SHP77 (cell line): ENCODE measurements at places on chromosomes 12 and 14.

GRCh38 chr14:100119251-100119650 is 40.2 kb downstream of the DEGS2 start:
- DNase-seq = no peak

DNA sequence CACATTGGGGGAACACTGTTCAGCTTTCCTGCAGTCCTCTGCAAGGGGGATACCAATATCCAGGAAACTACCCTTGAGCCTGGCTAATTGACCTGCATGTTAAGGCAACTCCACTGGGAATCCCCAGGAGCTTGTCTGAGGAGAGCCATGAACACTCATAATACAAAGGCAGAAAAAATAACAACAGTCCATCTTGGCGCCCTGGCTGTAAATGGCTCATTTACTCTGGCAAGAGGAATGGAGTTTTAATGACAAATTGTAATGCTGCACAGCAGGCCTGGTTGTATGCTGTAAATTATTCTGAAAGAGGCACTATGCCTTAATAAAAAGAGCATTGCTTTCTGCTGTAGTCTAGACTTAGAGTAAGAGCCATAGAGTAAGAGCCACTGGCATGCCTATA is 58.3 kb downstream of the SLC8A3 start:
- no peak for DNase-seq

GRCh38 chr12:111409403-111409779 is 3.7 kb downstream of the SH2B3 start:
- no peak for DNase-seq

GRCh38 chr12:7907009-7907408 is 29.0 kb downstream of the SLC2A3 start:
- no peak for DNase-seq

DNA sequence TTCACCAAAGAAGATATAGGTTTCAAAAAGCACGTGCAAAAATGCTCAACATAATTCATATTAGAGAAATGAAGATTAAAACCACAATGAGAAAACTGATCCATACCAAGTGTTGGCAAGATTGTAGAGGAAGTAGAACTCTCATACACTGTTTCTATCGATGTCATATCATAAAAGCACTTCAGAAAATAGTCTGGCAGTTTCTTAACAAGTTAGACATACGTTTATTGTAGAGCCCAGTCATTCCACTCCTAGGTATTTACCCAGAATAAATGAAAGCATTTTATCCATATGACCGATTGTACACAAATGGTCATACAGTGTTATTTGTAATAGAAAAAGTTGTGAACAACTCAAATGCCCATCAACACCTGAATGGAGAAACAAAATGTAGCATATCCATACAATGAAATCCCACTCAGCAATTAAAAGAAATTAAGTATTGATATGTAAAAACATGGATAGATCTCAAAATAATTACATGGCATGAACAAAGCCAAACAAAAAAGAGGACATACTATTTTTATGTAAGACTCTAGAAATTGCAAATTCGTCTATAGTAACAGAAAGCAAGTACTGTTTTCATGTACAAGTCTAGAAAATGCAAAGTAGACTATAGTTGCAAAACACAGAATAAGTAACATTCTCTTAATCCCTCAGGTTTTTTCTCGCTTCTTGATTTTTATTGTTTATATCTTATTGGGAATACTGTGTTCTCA is 41.0 kb downstream of the USP15 start:
- DNase-seq = no peak

- DNase-seq = no peak
Measured at GRCh38 chr12:112456029-112456428, 37.3 kb downstream of the PTPN11 start.

- DNase-seq = no peak
Measured at GRCh38 chr14:54483073-54483745, 5.6 kb downstream of the GMFB start.

- peak; percentile 90 for DNase-seq
Measured at GRCh38 chr14:35404449-35405303, at the start of gene NFKBIA. NFKBIA (minus strand) TSS chr14:35404749; CDS start chr14:35404644, 105 bp downstream.

DNA sequence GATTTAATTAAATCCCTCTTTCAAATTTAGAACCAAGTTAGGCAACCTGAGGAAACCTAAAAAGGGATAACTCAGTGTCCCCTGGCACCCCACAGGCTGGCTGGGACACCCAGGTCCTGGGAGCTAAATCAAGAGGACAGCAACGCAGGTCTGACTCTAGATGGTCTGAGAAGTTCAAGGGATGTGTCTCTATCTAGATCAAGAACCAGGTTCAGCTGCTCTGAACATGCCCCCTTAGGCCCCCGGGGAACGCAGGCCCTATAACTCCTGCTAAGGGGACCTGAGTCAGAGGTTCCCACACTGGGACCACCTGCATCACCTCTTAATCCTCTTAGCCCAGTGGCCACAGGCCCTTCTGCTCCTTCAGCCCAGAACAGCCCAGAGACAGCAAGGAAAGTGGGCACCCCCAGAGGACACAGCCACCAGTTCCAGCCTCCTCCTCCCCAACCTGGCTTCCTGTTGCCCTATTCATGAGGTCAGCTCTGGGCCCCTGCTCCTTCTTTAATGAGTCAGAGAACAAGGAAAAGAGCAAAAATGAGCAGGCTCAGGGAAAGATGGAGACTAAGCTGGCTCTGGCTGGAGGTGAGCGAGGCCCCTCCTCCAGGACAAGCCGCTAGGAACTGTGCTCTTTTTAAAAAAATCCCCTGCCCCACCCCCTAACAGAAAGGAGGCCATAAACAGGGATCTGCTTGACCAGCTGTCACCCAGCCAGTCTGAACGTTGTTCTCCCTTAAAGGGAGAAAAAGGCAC is 10.8 kb downstream of the PITPNM2 start:
- peak; percentile 64 for DNase-seq

GRCh38 chr14:55136241-55136640 is 7.2 kb downstream of the LGALS3 start:
- DNase-seq = no peak

GRCh38 chr14:97625477-97625876 is 828.3 kb downstream of the VRK1 start:
- no peak for DNase-seq

DNA sequence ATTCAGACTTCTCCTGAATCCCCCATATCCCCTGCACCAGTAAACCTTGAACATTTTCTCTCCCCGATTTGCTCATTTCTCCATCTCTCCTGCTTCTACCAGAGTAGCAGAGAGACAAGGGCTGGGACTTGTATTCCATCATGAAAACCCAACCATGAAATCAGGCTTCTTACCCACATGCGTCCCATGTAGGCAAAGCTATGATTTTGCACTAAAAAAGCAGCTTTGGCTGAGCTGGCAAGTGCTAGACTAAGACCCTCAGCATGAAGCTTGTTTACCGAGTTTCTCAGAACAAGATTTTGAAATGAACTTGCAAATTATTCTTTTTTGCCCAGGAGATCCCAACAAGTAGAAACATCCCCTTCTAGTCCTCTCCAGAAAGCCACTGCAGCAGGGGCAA is 80.3 kb upstream of the RFLNA start:
- DNase-seq = no peak

- peak; percentile 11 for DNase-seq
Measured at GRCh38 chr12:9331218-9331626, 123.0 kb upstream of the PZP start.

- DNase-seq = no peak
Measured at GRCh38 chr12:46674800-46675199, 151.0 kb downstream of the SLC38A4 start.

DNA sequence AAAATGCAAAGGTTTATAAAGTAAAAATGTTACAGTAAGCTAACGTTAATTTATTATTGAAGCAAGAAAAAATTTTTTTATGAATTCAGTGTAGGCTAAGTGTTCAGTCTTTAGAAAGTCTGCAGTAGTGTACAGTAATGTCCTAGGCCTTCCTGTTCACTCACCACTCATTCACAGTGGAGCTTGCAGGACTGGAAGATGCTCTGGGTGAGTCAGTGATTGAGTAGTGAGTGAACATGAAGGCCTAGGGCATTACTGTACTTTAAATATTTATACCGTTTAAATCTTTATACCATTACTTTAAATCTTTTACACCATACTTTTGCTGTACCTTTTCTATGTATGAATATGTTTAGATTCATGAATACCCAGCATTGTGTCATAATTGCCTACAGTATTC is 120.3 kb upstream of the SLC38A4 start:
- DNase-seq = no peak
